ENCODE measurements at places on chromosomes 5 and 9. TPM values are rescaled to one million over a fixed set of nuclear protein-coding genes. Genes with fewer than 3 reads are reported as not detected.

GRCh38 chr9:3906437-3907213 lies 380.8 kb upstream of the RFX3 start:
- no peak overlapping the region for H3K4me3 ChIP-seq
- no peak overlapping the region for H3K27ac ChIP-seq
- DNase-seq, result no peak
- H3K4me1 ChIP-seq, result peaks cover 28% of the 10 kb centered on the region
- no peaks in the 10 kb centered on the region for H3K27me3 ChIP-seq
- H3K36me3 ChIP-seq, result peaks cover 12% of the 10 kb centered on the region

The SMC2 gene
- total RNA-seq, result 46.7 TPM

The LCN15 gene
- total RNA-seq, result not detected

DNA sequence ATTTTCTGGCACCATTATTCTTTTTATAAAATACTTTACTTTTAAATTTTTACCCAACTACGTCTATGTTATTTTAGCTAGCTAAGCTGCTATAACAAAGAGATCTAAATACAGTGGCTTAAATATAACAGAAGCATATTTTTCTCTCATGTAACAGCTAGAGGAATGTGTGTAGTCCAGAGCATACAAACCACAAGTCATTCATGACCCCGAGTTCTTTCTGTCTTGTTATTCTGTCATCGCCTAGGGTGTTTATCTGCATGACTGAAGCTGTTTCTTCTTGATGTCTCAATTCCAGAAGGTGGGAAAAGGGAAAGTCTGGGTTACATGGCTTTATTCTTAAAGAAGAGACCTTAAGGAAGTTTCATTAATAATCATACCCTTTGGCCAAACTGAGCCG lies 136.9 kb upstream of the RFX3 start:
- peaks cover 21% of the 10 kb centered on the region for H3K4me1 ChIP-seq

DNA sequence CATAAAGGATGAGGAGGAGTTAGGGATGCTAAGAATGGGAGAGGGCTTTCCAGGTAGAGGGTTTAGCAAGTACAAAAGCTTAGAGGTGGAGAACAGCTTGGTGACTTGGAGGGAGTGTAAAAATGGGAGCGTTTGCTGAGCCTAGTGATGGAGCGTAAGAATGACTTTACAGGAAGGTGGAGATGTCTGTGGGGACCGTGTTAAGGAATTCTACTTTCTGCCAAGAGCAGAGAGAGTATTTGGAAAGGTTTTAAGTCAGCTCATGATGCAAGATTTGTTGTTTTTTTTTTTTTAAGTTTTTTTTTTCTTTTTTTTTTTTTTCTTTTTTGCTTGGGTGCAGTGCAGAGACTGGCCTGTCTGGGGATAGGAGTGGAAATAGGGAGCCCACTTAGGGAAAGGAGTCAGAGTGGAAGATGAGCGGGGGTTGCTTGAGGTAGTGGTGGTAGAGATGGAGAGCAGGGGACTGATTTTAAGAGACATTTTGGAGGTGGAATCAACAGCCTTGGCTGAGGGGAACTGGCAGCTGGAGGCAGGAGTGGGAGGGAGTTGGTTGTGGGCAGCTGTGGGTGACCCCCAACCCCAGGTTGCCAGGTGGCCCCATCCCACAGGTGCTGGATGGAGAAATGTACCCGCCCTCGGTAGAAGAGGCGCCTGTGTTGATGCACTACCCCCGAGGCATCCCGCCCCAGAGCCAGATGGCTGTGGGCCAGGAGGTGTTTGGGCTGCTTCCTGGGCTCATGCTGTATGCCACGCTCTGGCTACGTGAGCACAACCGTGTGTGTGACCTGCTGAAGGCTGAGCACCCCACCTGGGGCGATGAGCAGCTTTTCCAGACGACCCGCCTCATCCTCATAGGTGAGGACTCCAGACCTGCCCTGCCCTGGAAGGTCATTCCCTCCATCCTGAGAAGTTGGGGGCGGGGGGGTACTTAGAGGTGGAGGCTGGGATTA lies 12.4 kb downstream of the PTGS1 start:
- no peaks in the 10 kb centered on the region for H3K27me3 ChIP-seq
- no peak for DNase-seq
- no peaks in the 10 kb centered on the region for H3K36me3 ChIP-seq
- no peak overlapping the region for H3K27ac ChIP-seq

DNA sequence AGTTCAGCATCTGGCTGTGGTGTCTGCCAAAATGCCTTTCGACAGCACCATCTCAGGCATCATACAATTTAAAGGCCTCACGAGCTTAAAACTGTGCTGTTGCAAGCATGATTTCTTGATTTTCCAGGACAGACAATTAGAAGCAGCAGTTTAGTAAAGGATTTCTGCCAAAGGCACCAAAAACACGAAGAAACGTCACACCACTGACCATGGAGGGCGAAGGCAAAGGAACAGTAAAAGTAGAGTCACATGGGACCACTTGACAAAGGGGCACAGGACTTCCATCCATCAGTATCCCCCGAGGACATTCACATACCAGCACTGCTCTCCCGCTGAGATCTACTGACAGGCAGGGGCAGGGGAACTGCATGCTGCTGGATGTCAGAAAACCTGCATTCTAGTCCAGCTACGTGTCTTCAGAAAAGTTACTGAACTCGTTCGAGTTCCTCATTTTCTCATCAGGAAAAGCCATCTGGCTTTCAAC lies 70.4 kb upstream of the FBXW11 start:
- H3K27ac ChIP-seq, result no peak overlapping the region
- H3K4me1 ChIP-seq, result peaks cover 6% of the 10 kb centered on the region
- DNase-seq, result peak; percentile 74
- H3K4me3 ChIP-seq, result no peak overlapping the region

The ZNF462 gene
- 93.4 TPM for total RNA-seq

Data from neural progenitor cell (in vitro differentiated cells).